ENCODE measurements at places on chromosomes 11 and 22. TPM values are rescaled to one million over a fixed set of nuclear protein-coding genes. Genes with fewer than 3 reads are reported as not detected.

GRCh38 chr11:126595560-126595959 lies 240.1 kb downstream of the ST3GAL4 start:
- no peak overlapping the region for H3K4me3 ChIP-seq

DNA sequence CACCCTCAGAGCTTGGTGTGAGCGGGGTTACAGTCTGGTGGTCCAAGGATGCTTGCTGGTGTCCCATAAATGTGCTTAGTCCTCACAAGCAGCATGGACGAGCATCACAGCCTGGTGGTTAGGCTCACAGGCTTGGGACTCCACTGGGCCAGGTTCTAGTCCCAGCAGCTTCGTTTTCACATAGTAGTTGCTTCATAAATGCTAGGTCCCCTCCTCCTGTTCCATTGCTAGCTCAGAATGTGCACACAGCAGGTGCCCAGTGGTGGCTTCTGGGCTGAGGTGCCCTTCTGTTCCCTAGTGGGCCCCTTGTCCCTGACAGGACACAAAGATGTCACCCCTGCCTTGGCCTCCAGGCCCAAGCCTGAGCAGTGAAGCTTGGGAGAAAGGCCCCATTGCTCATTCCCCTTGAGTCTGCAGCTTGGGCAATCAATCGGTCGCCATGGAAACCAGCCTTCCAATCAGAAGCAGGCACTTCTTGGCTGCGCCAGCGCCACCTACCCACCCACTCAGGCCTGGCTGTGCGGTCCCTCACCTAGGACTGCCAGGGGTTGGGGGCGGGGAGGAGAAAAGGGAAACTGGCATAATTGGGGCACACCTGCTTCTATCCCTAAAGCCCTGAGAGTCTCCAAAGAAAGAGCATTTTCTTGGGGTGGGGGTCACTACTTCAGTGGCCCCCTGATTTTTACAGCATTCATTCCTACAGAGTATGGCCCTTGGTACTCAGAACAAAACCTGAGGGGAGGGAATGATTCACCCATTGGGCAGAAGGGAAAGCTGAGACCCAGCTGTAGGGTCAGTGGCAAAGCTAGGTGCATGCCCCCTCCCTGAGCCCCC lies 48.1 kb downstream of the CYTH4 start:
- H3K27me3 ChIP-seq, result peaks cover 12% of the 10 kb centered on the region
- H3K27ac ChIP-seq, result no peak overlapping the region
- no peak overlapping the region for H3K4me3 ChIP-seq
- H3K36me3 ChIP-seq, result no peaks in the 10 kb centered on the region

- DNase-seq, result no peak
- no peaks in the 10 kb centered on the region for H3K27me3 ChIP-seq
- no peaks in the 10 kb centered on the region for H3K36me3 ChIP-seq
- H3K4me3 ChIP-seq, result no peak overlapping the region
- H3K27ac ChIP-seq, result no peak overlapping the region
Measured at GRCh38 chr22:44623771-44624510, 78.1 kb upstream of the PRR5 start.

GRCh38 chr22:26399289-26399688 lies 29.8 kb upstream of the ASPHD2 start:
- H3K27me3 ChIP-seq, result no peaks in the 10 kb centered on the region
- H3K36me3 ChIP-seq, result no peaks in the 10 kb centered on the region
- no peak overlapping the region for H3K27ac ChIP-seq
- no peak for DNase-seq
- no peaks in the 10 kb centered on the region for H3K4me1 ChIP-seq
- H3K4me3 ChIP-seq, result no peak overlapping the region

DNA sequence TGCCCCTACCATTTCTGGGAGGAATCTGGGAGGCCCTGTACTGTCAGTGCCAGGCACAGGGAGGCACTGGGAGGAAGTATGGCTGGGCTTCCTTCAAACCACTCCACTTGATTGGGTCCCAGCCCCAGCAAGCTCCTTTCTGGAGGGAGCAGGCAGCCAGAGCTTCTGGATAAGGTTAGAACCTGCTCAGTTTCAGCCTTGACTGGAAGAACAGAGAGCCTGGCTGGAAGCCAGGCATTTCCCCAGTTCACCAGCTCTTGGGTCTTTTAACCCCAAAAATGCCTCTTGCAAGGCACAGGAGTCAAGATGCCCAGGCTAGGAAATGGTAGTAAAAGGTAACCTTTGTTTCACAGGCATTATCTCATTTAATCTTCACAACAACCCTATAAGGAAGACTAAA lies 9.0 kb upstream of the KCTD14 start:
- no peak overlapping the region for H3K27ac ChIP-seq
- no peaks in the 10 kb centered on the region for H3K36me3 ChIP-seq
- H3K4me1 ChIP-seq, result no peaks in the 10 kb centered on the region

DNA sequence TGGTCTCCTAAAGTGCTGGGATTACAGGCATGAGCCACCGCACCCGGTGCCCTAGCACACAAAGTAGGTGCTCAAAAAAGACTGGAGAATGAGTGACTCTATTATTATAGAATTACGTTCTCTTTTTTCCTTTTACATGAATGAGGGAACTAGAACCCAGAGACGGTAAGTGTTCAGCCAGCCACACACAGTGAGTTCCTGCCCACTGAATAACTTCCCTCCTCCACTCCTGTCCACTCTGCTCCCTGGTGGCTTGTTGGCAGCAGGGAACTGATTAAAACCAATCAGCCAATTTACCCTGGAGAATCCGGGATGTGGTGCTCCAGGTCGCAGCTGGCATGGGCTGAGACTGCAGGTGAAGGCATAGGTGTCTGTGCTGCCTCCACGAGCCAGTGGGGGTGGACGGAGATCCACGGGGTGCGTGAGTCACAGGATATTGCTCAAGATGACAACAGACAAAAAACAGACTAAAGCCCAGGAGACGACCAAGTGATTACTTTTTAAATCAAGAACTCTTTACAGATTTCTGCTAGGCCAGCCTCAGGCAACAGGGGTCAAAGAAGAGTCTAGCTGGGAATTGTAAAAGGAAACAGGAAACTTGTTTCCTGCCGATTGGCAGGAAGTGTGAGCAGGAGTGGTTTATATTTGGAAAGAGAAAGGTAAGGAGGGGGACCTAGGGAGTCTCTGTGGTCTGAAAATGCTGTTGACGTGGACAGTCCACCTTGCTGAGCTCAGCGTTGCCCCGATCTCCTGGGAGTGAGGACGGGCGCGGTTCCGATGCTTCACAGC lies 95.2 kb upstream of the TP53I11 start:
- H3K27me3 ChIP-seq, result no peaks in the 10 kb centered on the region
- H3K4me1 ChIP-seq, result no peaks in the 10 kb centered on the region
- no peak overlapping the region for H3K27ac ChIP-seq
- DNase-seq, result no peak
- no peak overlapping the region for H3K4me3 ChIP-seq

DNA sequence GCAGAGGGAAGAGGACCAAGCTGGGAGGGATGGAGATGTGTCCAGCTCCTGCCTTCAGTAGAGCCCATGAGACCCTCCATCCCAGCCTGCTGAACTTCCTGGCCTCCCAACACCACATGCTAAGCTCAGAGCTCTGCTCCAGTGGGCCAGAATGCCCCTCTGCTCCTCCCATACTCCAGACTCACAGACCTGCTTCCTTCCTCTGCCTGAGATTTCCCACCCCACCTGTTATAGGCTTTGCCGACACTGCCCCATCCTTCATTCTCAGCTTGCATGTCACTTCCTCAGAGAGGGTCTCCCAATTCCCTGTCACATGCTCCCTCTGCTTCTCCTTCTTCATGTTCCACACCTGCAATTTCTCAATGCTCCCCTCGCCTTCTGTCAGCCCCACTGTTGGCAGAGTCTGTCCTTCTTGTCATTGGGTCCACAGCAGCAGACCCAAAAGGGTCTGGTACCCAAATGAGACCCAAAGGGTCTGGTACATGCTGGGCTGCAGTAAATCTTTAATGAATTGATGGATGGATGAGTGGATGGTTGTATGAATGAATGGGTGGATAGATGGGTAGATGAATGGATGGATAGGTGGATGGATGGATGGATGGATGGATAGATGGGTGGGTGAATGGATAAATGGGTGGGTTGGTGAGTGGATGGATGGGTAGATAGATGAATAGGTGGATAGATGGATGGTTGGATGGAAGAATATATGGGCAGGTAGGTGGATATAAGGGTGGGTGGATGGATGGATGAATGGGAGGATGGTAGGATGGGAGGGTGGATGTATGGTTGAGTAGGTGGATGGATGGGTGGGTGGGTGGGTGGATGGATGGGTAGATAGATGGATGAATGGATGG lies 105.3 kb upstream of the FGF3 start:
- H3K4me3 ChIP-seq, result no peak overlapping the region
- H3K27ac ChIP-seq, result no peak overlapping the region
- no peaks in the 10 kb centered on the region for H3K27me3 ChIP-seq
- no peak for DNase-seq

- H3K4me1 ChIP-seq, result peaks cover 4% of the 10 kb centered on the region
- no peak overlapping the region for H3K4me3 ChIP-seq
- DNase-seq, result no peak
- no peaks in the 10 kb centered on the region for H3K36me3 ChIP-seq
- H3K27me3 ChIP-seq, result peaks cover 7% of the 10 kb centered on the region
Measured at GRCh38 chr11:129372609-129373488, 2.8 kb upstream of the BARX2 start.

DNA sequence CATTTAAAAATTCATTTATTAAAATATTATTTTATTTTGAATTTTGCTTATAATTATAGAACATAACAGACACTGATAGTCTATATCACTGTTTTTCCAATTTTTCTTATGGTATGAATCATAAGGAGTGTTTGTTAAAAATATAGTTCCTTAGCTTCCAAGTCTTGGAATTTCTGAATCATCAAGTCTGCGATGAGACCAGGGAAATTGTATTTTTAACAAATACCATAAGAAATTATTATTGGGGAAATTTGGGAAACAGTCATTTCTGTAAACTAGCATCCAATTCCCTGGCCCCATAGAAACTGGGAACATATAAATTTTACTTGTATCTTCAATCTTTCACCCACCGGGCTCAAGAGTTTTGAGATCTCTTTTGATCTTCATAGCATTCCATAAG lies 38.0 kb upstream of the PICALM start:
- no peak for DNase-seq
- no peak overlapping the region for H3K27ac ChIP-seq
- no peaks in the 10 kb centered on the region for H3K27me3 ChIP-seq
- no peak overlapping the region for H3K4me3 ChIP-seq
- no peaks in the 10 kb centered on the region for H3K4me1 ChIP-seq
- H3K36me3 ChIP-seq, result no peaks in the 10 kb centered on the region

- H3K27ac ChIP-seq, result no peak overlapping the region
- no peaks in the 10 kb centered on the region for H3K4me1 ChIP-seq
- H3K4me3 ChIP-seq, result no peak overlapping the region
- H3K27me3 ChIP-seq, result no peaks in the 10 kb centered on the region
Measured at GRCh38 chr22:38443628-38444521, 11.1 kb downstream of the KCNJ4 start.

Gene RCOR2
- total RNA-seq, result 3.3 TPM

Gene TMEM86A
- 6.5 TPM for total RNA-seq

Gene POU2AF2
- 0.74 TPM for total RNA-seq

Gene FBLN1
- total RNA-seq, result 125 TPM

Gene SAA4
- total RNA-seq, result not detected
